HCT116 (cell line): ENCODE measurements at places on chromosomes 5 and 9. TPM values are rescaled to one million over a fixed set of nuclear protein-coding genes. Genes with fewer than 3 reads are reported as not detected.
A peak's percentile ranks its signal among the peaks of the same experiment; 100 is the strongest.

- H3K27ac ChIP-seq = no peak overlapping the region
- DNase-seq = no peak
- no peak overlapping the region for H3K4me3 ChIP-seq
- no peaks in the 10 kb centered on the region for H3K4me1 ChIP-seq
Measured at GRCh38 chr5:9972059-9972458, 277.6 kb downstream of the ATPSCKMT start.

ALDH1A1 gene
- total RNA-seq = 0.44 TPM

MROH2B gene
- not detected for total RNA-seq

DNA sequence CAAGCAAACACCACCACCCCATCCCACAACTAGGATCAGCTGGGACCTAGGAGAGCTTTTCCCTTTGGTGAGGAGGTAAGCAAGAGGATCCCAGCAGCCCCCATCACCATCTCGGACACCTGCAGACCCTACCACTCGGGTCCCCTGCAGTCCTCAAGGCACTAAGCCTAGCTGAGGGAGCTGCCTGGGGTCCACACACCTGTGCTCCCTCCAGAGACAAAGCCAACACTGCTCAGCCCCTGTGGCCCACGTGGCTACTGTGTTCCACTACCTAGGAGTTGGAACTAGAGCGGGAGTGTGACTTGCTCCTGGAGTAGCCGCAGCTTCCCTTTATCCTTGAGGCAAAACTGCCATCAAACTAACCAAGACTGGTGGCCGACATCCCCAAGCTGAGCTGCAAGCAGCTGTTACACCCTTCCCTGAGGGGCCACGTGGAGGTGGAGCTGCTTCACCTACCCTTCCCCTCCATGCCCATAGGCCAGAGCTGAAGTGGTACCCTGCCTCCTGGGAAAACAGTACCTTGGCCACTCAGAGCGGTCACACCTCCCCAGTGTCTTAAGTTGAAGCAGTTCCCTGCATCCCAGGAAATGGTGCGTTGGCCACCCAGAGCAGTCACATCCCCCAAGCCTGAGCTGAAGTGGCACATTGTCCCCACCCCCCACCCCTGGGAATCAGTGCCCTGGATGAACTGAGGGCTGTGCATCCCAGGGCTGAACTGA is 205.5 kb downstream of the CACNA1B start:
- H3K27me3 ChIP-seq = no peaks in the 10 kb centered on the region
- no peak for DNase-seq
- H3K4me3 ChIP-seq = no peak overlapping the region
- H3K4me1 ChIP-seq = no peaks in the 10 kb centered on the region
- no peaks in the 10 kb centered on the region for H3K36me3 ChIP-seq

CARTPT gene
- not detected for total RNA-seq

DNA sequence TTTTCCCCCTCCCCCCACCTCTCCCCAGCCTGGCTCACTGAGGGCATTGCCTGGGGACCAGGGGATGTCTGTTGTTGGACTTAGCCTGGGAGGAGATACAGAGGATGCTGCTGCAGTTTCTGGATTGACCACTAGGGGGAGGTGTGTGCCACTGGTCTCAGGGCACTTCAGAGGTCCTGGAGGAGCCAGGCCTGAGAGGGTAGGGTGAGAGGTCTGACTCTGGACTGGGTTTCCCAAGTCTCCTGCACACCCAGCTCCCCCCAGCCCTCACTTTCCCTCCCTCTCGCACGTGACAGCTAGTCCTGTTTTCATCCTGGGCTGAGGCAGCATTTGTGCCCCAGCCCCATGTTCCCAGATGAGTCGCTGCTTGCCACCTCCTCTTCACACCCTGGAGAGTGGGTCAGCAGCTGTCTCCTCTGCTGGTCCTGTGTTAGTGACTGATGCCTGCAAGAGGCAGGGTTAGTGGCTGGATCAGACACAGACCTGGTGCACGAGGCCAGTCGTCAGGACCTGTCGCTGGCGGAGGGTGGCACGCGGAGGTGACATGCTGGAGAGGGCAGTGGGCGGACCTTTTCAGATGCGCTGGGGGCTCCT is 4.4 kb downstream of the IL3 start:
- H3K27ac ChIP-seq = peak overlapping the region; percentile 8; the same call in 1 of the 2 replicates
- no peak overlapping the region for H3K4me3 ChIP-seq
- H3K4me1 ChIP-seq = no peaks in the 10 kb centered on the region
- DNase-seq = peak; percentile 71
- H3K27me3 ChIP-seq = no peaks in the 10 kb centered on the region

DNA sequence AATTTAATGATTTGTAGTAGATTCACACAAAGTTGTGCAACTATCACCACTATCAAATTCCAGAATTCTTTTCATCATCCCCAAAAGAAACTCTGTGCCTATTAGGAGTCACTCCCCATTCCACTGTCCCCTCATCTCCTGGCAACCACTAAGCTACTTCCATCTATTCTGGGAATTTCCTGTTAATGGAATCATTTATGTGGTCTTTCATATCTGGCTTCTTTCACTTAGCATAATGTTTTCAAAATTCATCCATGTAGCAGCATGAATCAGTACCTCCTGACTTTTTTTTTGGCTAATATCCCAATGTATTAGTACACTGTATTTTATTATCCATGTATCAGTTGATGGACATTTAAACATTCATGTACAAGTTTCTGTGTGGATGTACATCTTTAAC is 157.6 kb downstream of the TTC39B start:
- no peaks in the 10 kb centered on the region for H3K27me3 ChIP-seq
- no peak overlapping the region for H3K4me3 ChIP-seq
- H3K27ac ChIP-seq = no peak overlapping the region
- no peaks in the 10 kb centered on the region for H3K36me3 ChIP-seq

GRCh38 chr9:112377087-112377486 is 2.8 kb upstream of the HSDL2 start:
- no peak overlapping the region for H3K4me3 ChIP-seq
- H3K27ac ChIP-seq = no peak overlapping the region
- DNase-seq = no peak
- H3K36me3 ChIP-seq = no peaks in the 10 kb centered on the region
- peaks cover 7% of the 10 kb centered on the region; the same call in 1 of the 2 replicates for H3K4me1 ChIP-seq
- H3K27me3 ChIP-seq = no peaks in the 10 kb centered on the region

DNA sequence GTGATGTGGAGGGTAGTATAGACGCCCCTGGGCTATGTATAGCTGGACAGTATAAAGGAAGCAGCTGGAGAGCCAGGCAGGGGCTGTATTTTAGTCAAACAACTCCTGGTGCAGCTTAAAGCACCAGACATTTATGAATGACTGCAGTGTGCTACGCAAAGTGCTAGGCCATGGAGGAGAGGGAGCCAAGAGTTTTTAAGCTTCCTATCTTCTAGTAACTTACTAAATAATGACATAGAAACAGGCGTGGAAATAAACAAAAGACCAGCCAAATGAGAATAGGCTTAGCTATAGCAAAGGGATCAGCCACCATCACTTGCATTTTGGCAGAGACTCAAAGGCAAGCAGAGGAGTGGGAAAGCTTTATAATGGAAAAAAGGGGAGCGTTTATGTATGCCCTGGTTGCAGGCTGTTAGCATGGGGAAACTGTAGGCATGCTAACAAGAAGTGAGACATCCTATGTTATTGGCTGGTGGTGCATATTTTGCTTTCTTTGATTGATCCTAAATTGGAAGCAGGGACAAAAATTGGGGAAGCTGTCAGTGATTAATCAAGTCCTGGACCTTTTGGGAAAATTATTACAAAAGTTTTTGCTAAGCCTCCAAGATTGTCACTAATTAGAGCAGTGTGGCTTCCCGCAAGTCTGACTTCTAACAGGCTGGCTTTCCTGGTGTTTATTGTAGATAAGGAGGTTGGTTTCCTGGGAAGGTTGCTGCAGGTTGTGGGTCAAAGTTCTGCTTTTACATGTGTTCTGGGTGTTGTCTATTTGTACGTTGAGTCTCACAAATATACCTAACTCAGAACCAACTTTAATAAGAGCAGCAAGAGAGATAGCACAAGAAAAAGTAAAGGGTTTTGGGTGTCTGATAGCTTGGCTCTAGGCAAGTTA is 46.6 kb downstream of the RAB3C start:
- no peak overlapping the region for H3K4me3 ChIP-seq
- no peaks in the 10 kb centered on the region for H3K36me3 ChIP-seq
- peaks cover 25% of the 10 kb centered on the region for H3K27me3 ChIP-seq
- no peak for DNase-seq

GRCh38 chr9:92159058-92159457 is 43.8 kb upstream of the SPTLC1 start:
- H3K27me3 ChIP-seq = no peaks in the 10 kb centered on the region
- no peaks in the 10 kb centered on the region for H3K36me3 ChIP-seq
- H3K4me1 ChIP-seq = no peaks in the 10 kb centered on the region
- H3K4me3 ChIP-seq = no peak overlapping the region
- no peak for DNase-seq

GRCh38 chr5:14946815-14947620 is 75.4 kb upstream of the ANKH start:
- H3K36me3 ChIP-seq = no peaks in the 10 kb centered on the region
- H3K27ac ChIP-seq = no peak overlapping the region
- H3K4me3 ChIP-seq = no peak overlapping the region

DNA sequence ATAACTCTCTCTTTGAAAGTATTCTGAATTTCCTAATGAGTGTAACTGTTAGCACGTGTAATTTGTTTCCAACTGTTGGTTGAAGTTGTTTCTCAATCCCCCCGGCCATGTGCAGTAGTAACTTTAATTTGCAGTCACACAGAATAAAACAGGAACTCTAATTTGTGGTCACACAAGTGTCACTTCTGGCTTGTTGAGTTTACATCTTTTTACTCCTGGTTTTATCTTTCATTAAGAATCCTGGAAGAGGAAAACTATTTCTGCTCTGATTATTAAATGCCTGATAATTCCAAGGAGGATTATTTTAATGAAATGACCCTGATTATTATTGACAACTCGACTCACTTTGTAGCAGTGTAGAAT is 1.2 kb downstream of the SCAMP1 start:
- DNase-seq = no peak
- H3K36me3 ChIP-seq = no peaks in the 10 kb centered on the region
- H3K27me3 ChIP-seq = no peaks in the 10 kb centered on the region
- peak overlapping the region; percentile 92 for H3K4me3 ChIP-seq
- H3K4me1 ChIP-seq = peaks cover 13% of the 10 kb centered on the region
- H3K27ac ChIP-seq = no peak overlapping the region; the same call in 1 of the 2 replicates

DNA sequence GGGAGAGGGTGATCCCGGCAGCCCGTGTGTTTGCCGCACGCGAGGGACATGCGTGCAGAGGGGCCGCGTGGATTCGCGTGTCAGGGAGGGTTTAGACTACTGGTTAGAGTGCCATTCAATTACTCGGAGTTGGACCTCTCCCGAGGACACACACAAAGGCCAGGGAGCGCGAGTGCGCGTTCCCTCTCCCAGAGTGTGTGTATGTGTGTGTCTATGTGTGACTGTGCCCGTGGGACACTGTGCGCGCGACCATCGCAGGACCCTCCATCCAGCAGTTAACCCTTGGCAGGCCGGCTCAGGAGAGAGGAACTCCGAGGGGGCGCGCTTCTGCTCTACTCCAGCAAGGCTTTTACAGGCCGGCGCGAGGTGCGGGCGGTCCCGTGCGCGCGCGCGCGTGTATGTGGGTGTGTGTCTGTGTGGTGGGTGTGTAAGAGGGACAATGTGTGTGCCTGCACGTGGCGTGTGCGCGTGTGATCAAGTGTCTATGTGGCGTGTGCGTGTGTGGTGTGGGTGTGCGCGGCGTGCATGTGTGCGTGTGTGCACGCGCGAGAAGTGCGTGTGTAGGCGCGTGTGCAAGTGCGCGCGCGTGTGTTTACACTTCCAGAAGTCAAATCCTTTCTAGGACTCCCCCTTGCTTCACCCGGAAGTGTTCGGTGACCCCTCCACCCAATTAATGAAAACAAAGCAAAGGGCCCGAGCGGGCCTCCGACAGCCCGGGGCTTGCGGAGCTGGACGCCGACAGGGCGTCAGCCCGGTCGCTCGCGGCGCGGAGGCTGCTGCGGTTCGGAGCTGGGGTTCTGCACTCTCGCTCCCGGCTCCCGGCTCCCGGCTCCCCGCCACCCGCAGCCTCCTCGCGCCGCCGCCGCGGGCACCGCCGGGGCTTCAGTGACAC is 75.3 kb upstream of the TBCA start:
- H3K4me3 ChIP-seq = no peak overlapping the region
- H3K27ac ChIP-seq = no peak overlapping the region
- no peaks in the 10 kb centered on the region for H3K27me3 ChIP-seq
- no peaks in the 10 kb centered on the region for H3K4me1 ChIP-seq

GRCh38 chr9:113958556-113958955 is 82.4 kb downstream of the ZNF618 start:
- no peak overlapping the region for H3K4me3 ChIP-seq
- no peak overlapping the region for H3K27ac ChIP-seq
- DNase-seq = no peak

DNA sequence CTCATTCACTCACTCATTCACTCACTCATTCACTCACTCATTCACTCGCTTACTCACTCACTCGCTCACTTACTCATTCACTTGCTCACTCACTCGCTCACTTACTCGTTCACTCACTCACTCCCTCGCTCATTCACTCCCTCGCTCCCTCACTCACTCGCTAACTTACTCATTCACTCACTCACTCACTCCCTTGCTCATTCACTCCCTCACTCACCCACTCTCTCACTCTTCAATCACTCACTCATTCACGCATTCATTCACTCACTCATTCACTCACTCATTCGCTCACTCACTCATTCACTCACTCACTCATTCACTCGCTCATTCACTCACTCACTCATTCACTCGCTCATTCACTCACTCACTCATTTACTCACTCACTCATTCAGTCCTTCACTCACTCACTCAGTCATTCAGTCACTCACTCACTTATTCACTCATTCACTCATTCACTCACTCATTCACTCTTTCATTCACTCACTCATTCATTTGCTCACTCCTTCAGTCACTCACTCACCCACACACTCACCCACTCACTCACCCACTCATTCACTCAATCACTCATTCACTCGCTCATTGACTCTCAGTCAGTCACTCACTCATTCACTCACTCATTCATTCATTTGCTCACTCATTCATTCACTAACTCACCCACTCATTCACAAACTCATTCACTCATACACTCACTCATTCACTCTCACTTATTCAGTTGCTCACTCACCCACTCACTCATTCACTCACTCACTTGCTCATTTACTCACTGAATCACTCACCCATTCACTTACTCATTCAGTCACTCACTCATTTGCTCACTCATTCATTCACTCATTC is 36.0 kb upstream of the NOTCH1 start:
- no peak overlapping the region for H3K4me3 ChIP-seq
- DNase-seq = no peak
- H3K27ac ChIP-seq = no peak overlapping the region
- no peaks in the 10 kb centered on the region for H3K36me3 ChIP-seq

DNA sequence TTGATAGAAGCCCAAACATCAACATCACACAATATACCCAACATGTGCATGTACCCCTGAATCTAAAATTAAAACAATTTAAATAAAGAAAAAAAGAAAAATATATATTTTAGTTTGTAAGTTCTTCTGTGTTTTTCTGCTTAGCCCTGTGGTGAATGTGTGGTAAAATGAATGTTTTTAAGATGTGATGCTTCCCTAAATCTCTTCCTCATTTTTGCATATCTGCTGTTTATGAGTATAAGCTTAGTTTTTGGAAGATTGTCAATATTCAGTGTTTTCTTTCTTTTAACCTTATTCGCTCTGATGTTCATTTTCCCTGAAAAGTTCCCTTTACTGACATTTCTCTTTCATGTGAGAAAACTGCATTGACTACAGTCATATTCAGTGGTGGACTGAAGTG is 44.4 kb upstream of the DAB2 start:
- no peak overlapping the region for H3K27ac ChIP-seq
- no peaks in the 10 kb centered on the region for H3K4me1 ChIP-seq
- H3K36me3 ChIP-seq = no peaks in the 10 kb centered on the region

GRCh38 chr5:150000990-150001659 is 586 bp downstream of the HMGXB3 start:
- H3K36me3 ChIP-seq = peaks cover 12% of the 10 kb centered on the region
- peaks cover 9% of the 10 kb centered on the region; the same call in 1 of the 2 replicates for H3K4me1 ChIP-seq
- H3K4me3 ChIP-seq = peak overlapping the region; percentile 98
- no peaks in the 10 kb centered on the region for H3K27me3 ChIP-seq
